Islet precursor cell (in vitro differentiated cells): ENCODE measurements at places on chromosomes 1 and 21.

DNA sequence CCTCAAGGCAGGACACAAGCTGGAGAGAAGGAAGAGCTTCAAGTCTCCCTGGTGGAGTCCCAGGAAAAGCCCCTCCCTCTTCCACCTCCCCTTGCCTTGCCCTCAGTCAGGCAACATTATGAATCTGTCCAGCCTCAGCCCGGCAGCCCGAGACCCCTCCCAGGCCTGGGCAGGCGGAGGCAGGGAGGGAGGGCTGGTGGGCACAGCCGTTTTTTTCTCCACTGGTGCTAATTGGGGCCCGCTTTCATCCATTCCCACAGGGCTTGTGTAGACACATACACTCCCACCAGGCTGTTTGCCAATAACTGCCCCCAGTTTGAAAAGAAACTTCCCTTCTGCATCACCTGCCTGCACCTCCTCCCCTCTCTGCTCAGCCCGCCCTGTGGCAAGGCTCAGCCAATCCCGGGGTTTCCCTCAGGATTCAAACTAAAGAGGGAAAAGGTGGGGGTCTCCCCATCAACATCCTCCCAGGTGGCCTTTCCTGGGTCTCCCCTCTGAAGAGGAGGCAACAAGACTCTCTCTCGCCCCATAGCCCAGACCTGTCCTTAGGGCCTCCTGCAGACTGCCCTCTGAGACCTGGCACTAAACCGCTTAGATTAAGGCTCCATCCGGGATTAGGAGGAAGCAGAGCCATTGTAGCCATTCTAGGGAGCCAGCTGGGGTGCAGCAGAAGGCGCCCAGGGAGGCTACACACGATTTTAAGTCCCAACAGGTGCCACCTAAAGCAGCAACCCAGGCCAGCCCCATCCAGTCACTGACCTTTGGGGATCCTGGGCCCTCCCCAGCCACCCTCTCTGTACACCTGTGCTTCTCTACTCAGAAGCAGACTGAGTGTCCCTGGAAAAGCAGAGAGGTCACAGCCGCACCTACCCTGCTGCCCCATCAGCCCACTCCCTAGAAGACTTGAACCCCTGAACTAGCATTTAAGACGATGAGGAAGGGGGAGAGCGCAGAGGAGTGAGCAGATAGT is 3.5 kb downstream of the IGSF9 start:
- no peak for DNase-seq

DNA sequence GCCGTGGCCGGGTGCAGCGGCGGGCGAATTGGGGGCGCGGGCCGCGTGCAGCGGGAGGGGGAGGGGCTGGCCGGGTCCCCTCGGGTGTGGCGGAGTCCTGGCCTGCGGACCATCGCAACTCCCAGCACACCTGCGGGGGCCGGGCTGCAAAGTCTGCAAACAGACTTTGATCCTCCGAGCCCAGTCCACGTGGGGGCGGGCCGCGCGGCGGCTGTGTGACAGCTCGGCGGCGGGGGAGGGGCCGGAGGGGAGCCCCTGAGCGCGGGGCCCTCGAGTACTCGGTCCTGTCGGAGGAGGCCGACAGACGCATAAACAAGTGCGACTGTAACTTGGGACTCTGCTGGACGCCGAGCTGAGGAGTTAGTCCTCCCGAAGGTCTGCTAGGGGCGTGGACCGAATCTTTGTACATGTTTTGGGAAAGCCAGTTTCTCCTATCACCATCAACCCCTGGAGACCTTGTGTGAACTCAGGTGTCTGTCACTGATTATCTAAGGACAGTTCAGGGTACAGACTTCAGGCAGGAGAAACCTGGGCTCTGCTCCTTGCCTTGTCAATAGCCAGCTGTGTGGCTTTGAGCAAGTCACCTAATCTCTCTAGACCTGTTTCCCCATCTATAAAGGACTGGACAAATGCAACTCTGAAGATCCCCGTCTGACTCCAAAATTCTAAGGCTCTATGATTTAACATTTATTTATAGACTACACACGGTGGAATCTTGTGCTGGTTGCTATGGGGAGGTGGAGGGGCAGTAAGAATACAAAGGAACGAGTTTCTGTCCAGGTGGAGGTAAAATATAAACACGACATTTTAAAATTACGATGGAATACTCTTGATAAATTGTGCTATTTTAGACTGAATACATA is 710 bp upstream of the SLC30A1 start:
- DNase-seq: peak; percentile 92

DNA sequence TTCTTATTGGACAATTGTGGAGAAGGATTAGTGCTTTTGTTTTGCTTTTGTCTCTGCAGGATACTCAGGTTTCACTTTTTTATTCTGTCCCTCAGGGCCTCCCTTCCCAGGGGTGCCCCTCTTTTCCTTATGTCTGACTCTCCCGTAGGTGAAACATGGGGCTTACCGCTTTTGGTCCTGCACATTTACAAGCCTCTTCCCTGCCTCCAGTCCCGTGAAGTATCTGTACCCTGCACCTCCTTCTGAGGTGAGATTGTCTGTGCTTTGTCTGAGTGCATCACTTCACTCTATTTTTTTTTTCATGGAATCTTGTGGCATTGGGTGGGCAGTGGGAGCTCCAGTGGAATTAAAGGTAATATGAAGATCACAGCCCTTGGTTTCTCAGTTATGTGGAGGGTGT is 758.1 kb upstream of the TPTE start:
- DNase-seq: peak; percentile 29

DNA sequence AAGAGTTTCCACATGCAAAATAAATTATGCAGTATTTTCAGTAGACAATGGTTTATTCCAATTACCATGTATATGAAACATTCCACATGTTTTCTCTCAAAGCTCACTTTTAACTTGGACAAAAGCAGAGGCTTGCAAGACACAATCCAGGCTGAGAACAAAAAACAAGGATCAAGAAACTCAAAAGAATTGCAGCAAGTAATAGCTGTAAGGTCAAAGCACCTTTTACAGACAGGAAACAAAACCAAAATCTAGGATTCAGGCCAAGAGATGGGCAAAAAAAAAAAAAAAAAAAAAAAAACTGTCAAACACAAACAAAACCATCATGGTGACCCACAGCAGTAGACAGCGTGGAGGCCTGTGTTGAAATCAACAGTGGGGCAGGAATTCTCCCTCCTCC is 9.3 kb downstream of the RGS1 start:
- DNase-seq: no peak

DNA sequence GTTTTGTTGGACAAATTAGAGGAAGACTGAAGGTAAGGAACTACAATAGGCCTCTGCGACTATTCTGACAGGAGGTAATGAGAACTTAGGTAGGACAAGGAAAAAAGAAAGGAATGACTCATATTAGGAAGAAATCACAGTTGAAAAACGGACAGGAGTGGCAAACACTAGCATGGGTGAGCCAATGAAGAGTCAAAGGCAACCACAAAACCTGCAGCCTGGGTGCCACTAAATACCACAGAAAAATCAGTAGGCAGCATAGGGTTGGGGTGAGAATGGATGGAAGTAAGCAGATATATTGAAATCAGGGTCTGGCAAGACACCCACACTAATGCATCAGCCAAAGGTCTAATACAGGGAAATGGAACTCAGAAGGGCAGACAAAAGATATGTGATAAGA is 10.0 kb downstream of the RBM34 start:
- no peak for DNase-seq

- DNase-seq: no peak
Measured at GRCh38 chr1:46394872-46395465, 852 bp downstream of the FAAH start.

DNA sequence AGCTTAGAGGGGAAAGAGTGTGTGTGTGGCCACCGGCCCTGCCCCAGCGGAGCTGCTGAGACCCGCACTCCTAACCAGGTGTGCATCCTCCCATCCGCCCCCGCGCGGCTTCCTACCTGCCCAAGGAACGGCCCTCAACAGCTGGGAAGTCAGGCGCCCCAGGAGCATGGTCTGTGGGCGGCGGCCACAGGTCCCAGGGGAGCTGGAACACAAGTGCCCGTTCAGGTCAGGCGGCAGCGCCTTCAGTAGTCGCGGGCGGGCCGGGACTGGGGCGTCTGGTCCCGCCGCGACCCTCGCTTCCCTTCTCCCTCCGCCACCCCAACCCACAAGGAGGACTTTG is 448 bp downstream of the AURKAIP1 start:
- no peak for DNase-seq

- peak; percentile 86 for DNase-seq
Measured at GRCh38 chr1:15153842-15154479, 414 bp downstream of the TMEM51 start.

- DNase-seq: no peak
Measured at GRCh38 chr1:89815611-89816010, 5.2 kb upstream of the LRRC8D start.

- no peak for DNase-seq
Measured at GRCh38 chr1:6167391-6168303, 12.5 kb downstream of the CHD5 start.

DNA sequence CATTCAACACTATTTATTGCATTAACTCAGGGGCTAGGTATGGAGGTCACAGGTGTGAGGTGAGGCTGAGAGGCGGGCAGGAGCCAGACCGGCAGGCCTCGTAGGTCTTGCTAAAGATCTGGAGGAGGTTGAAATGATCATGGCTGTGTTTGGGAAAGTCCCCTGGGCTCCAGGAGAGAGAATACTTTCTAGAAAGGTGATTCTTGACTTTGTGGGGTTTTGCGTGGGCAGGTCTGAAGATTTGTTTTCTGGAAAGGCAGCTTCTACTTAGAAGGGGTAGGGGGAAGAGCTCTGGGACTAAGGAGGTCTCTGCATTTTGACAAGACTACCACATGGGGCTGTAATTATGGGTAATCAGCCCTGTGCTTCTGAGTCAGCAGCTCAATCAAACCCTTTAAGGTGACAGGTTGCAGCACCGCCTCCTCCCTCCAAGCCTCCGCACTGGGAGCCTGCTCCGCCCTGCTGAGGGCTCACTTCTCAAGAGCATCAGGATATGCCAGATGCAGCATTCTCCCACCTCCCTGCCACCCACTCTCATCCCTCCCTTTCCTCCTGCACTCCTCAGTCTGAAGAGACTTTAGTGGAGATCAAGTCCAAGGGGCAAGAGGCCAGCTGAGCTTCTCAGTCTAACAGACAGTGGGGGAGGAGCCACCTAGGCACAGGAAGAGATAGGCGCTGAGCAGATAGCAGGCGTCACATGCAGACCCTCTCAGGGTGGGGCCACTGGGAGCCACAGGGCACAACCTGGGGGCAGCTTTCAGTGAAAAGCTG is 30.5 kb downstream of the SLC30A1 start:
- DNase-seq: peak; percentile 81

DNA sequence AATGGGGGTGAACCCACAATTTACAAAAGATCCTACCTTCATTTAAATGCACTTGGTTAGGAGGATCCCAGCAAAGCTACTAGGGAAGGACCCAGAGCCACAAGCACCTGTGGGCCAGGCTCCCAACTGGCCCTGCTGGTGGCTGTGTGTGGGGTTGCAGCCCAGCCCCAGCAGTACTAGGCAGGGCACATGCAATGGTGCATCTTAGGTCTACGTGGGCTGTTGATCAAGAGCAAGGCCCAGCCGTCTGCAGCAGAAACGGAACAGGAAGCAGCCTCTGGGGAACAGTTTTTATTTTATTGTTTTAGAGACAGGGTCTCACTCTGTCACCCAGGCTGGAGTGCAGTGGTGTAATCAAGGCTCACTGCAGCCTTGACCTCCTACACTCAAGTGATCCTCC is 134.1 kb upstream of the RAB4A start:
- no peak for DNase-seq

GRCh38 chr1:84164161-84164560 is 20.1 kb downstream of the PRKACB start:
- DNase-seq: no peak

GRCh38 chr1:220695426-220695825 is 5.3 kb downstream of the C1orf115 start:
- no peak for DNase-seq

DNA sequence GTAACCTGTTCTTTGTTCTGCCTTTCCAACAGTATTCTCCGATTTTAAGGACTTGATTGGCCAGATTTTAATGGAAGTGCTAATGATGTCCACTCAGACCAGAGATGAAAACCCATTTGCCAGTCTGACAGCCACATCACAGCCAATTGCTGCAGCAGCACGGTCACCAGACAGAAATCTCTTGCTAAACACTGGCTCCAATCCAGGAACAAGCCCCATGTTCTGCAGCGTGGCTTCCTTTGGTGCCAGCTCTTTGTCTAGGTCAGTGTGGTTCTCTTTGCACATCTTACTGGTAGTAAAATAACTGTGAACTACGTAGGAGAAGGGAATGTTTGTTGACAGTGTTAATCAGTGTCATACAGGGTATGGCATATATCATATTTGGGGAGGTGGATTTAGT is 72.7 kb downstream of the UBE4B start:
- no peak for DNase-seq

- no peak for DNase-seq
Measured at GRCh38 chr1:115880981-115881672, 40.2 kb upstream of the NHLH2 start.

- DNase-seq: no peak
Measured at GRCh38 chr1:84402060-84402459, 3.8 kb downstream of the DNASE2B start.

DNA sequence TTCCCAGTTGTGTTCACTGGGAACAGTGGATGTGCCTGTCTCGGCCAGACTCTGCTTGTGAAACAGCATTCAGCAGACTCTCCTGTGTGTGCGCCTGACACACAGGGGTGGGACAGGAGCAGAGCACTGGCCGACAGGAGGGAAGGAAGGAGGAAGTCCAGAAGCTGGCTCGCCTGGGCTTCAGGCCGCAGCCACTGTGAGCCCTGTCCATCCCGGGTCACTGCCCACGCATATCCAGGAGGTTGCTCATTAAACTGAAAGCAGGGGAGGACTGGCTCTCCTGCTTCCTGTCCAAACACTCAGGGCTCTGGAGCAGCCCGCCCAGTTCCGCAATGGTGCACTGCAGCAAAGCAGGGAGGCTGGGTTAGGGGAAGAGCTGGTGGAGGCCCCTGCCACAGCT is 218.7 kb upstream of the VAMP3 start:
- peak; percentile 86 for DNase-seq

- no peak for DNase-seq
Measured at GRCh38 chr1:172090511-172090817, 249.2 kb downstream of the DNM3 start.

- peak; percentile 89 for DNase-seq
Measured at GRCh38 chr1:68199603-68200002, 32.7 kb downstream of the WLS start.

DNA sequence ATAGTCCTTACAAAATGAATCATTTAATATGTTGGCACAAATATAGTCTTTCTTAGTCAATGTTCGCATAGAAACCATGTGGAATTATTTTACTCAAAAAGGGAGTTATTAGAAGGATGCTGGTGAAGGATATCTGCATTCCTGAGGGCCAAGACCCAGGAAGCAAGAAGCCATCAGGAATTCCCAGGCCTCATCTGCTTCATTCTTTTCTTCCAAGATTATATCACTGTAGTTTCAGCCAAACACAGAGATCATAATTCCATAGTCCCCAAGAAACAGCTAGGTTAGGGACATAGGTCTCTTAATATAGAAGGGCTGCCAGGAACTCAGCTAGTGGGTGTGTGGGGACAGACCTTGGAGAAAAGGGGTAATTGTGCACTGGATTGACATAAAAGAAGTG is 28.6 kb upstream of the DISC1 start:
- no peak for DNase-seq

GRCh38 chr1:91224878-91225277 is 179.8 kb downstream of the HFM1 start:
- no peak for DNase-seq
